ENCODE measurements at places on chromosomes 2 and 18.

- DNase-seq = no peak
Observed at GRCh38 chr2:231210782-231211181, 12.4 kb downstream of the ARMC9 start.

DNA sequence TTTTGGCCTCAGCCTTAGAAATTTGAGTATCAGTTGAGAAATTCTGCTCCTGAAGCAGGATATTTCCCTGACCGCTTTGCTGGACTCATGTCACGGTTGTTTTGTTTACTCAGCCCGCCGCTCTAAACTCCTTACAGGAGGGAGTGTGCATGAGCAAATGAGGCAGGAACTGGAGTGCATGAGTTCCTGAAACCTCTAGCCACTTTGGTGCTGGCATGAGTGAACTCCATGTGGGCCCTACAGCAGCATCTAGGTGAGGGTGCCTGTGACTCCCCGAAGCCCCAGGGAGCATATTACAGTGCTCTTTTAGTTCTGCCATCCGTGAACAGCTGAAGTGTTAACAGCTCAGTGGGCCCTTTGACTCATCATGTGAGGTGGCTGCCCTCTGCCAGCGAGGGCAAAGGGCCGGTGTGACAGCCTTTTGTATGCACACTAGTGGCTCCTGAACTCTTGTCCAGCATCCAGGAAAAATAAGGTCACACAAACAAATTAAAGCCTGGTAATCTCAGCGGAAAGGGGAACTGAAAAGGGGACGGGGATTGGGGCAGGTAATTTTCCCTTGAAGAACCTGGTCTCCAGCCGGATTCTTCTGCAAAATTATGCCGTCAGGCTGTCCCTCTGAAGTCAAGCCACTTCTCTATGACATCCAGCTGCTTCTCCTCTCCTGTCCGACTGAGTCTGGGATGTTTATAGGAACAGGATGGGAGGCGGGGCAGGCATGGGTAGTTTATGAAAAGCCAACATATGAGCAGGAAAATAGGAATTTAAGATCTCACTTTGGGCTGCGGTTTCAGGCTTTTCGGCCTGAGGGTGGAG, 1668.7 kb downstream of the SUCLG1 start:
- no peak for DNase-seq

- no peak for DNase-seq
Observed at GRCh38 chr2:5696945-5697521, 4.8 kb downstream of the SOX11 start.

DNA sequence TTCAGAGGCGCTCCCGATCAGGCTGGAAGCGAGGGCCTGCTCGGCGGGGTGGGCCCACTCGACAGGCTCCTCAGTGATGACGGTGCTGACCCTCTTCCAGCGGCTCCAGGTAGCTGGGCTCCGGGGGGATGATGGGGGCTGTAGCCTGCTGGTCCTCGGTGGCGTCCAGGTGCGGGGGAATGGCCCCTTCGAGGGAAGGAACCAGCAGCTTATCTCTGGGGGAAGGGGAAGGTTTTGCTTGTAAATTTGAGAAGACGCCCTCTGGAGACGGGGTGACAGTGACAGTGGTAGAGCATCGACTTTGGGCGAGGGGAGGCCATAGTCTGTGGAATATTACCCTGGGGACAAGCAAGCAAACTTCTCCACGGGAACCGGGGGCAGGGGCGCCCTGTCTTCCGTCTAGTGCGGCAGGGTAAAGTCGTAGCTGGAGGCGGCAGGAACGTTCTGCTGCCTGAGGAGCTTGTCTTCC, 891.9 kb upstream of the LRRTM1 start:
- DNase-seq = no peak

DNA sequence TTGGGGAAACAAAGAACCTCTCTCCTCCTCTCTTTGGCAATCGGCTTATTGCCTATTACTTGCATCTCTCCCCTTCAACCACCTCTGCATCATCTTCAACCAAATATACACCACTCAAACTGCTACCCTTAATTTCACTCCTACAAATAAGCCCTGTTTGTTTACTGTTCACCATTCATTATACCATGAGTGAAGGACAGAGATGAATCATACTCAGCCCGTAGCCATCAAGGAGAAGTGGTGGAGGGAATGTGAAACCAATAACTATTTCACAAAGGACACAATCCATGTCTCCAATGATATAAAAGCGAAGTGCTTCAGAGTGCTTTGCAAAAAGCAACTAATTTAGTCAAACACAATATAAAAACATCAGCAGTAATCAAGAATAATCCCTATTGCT, 76.8 kb downstream of the CACNB4 start:
- peak; percentile 35 for DNase-seq

DNA sequence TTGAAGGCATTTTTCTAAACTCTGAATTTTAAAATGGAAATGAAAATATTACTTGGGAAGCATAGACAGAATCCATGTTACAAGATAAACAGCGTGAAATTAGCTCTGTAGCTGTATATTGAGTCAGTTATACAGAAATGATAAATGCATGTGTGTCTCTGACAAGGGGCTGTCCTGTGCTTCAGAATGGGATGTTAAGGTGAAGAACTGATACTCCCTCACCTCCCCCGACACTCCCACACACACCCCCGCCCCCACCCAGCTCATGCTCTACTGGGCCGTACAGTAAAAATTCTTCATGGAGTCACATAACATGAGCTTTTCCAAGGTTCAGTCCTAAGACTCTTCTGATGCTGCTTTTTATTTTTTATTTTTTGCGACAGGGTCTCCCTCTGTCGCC, 869 bp upstream of the THUMPD2 start:
- DNase-seq = no peak

All from NCI-H1436 treated with DMSO at 0.1 percent for 48 hours (cell line).